ENCODE measurements at places on chromosomes 1 and 21.

DNA sequence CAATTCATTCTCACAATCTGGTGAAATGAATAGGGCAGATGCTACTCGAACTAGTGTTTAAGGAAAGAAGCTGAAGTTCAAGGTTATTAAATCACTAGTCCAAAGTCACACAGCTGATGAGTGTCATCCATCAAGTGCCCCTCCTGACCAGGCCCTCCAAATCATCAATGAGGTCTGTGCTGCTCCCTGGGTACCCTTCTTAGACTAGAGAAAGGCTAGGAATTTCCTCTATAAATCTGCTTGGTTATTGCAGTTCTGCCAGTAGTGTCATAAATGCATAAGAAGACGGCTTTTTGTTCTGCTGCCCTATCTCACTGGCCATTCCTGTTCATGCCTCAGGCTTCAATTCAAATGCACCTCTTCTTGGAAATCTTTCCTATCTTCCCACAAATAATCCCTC is 5.5 kb upstream of the KRTAP21-1 start:
- DNase-seq = no peak

- no peak for DNase-seq
Measured at GRCh38 chr1:176066709-176067108, 140.4 kb downstream of the COP1 start.

DNA sequence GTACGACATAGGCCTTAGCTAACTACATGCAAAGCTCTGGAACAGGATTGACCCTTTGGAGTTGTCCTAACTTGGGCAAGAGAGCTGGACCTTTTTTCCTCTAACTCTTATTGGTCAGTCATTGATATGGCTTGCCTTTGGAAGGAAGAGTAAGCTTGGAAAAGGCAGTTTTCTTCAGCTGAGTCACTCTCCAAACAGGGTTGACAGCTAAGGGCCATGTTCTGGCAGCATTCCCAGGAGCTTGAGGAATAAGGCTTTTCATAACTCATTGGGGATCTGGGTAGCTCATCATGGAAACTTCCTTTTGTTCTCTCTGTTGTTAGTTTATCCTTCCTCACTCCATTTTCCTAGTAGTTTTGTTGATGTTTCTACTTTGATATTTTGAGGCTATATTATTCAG is 14.5 kb upstream of the ERRFI1 start:
- DNase-seq = no peak

DNA sequence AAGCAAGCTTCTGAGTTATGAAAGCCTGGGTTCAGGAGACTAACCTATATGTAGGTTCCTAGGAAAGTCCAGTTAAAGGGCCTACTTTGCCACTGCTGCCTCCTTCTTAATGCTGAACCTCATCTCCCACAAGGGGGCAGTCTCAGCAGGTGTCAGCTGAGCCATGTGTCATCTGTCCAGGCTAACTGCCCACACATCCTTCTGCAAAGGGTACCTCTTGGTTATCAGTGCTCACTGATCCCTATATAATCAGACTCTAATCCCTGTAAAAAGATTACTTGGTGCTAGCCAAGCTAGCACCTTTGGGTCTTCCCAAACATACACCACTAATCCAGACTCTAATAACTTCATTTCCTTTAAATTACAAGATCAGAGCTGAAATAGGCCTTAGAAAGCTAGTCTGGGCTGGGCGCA is 9.0 kb downstream of the PRDX1 start:
- DNase-seq = no peak

DNA sequence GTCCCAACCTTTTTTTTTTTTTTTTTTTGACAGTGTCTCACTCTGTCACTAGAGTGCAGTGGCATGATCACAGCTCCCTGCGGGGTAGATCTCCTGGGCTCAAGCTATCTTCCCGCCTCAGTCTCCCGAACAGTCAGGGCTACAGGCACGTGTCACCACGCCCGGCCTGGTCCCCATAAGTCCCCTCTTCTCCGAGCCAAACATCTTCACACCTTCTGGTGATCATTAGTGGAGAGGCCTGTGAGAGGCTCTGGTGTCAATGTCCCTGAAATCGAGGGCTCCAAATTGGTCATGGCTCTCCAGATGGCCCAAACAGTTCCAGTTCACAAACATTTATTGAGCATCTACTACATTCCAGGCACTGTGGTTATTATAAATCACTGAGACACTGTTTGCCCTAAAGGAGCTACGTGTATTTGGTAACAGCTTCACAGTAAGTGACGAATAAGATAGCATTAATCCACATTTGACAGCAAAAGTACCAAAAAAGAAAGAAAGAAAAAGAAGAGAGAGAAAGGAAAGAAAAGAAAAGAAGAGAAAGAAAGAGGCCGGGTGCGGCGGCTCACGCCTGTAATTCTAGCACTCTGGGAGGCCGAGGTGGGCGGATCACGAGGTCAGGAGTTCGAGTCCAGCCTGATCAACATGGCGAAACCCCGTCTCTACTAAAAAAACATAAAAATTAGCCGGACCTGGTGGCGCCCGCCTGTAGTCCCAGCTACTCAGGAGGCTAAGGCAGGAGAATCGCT is 867 bp upstream of the TIMM17A start:
- DNase-seq = peak; percentile 7

- DNase-seq = no peak
Measured at GRCh38 chr1:208848854-208849253, 604.7 kb upstream of the PLXNA2 start.

DNA sequence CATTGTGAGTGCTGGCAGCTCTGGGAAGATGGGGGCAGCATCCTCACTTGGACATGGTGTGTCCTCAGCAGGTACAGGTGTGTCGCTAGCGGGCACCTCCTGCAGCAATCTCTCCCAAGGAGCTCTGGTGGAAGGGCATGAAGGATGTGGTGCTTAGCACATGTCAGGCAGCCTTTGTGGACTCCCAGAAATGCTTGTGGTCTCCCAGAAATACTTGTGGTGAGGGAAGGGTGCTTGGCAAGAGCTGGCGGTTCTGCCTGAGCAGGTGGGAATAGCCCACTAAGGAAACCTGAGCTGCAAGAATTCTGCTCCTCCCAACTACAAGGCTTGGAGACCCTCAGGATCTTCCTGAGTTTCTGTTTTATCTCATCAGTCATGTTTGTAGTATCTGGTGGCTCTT is 371.6 kb downstream of the PRDM2 start:
- DNase-seq = no peak

GRCh38 chr1:108817016-108817415 is 39.9 kb downstream of the AKNAD1 start:
- DNase-seq = no peak

DNA sequence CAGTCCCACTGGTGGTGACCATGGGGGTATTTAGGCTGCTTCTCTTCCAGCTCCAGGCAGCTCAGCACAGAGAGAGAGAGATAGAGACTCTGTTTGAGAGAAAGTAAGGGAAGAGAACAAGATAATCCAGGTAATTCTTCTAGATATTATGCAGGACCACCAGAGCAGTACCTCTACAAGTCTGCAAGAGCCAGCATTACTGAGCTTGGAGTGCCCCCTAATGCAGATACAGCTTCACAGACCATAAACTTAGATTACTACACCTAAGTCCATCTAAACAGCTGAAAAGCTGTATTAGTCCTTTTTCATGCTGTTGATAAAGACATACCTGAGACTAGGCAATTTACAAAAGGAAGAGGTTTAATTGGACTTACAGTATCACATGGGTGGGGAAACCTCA is 570.3 kb downstream of the LRRIQ3 start:
- DNase-seq = no peak

DNA sequence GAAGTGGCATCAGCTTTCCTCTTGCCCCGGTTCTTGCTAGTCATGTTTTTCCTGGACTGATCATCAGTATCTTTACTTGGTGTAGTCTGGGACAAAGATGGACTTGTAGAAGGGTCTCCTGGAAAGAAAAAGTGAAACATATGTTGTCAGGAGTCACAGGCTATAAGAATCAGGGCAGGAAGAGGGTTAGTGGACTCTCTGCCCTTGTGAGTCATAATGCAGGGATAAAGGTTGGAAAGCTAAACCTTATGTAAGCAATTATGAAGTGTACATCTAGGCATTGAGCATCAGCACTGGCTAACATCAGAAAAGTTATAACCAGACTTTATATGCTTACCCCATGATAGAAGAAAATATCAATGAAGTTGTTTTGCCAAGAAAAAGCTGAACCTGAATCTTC is 51.2 kb downstream of the XKR8 start:
- DNase-seq = no peak

DNA sequence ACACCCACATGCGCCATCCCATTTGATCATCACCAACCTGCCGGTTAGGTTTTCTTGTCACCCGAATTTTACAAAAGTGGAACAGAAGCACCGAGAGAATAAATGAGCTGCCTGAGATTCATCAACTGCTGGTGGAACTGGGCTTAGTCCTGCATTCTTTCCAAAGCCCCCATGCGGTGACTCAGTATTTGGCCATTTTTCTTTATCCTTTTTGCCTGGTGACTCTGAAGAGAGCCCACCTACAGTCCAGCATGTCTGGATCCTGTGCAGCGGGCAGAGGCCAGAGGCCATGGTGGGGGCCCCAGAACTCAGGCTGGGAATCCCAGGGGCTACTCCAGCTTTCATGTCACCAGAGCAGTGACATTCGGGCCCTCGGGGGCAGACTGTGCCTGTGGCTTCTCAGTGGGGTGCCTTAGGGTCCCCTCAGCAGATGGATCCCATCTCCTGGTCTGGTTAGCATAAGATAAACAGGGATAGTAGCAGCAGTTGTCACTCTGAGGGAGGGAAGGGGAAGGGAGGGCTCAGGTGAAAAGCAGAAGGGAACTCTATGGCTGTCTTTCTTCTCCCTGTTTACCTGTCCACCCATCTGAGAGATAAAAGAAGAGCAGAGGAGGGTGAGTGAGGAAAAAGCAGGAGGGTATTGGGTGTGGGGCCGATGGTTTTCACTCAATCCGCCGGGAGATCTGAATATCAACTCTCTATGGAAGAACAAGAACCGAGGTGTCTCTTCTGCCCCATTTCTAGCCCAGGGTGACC is 63.2 kb downstream of the KIF26B start:
- no peak for DNase-seq

DNA sequence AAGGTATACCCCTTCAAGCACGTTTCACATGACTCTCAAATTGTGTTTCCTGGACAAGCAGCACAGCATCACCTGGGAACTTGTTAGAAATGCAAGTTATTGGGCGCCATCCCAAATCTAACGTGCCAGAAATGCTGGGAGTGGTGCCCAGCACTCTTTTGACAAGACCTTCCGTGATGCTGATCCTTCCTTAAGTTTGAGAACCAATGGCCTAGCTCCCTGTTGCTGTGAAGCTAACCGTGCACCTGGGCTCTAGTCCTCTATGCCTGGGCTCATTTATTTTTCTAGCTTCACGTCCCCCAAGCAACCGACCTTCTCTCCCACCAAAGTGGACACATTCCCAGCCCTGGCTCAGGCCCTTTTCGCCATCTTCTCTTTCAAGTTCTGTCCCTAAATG is 4.3 kb downstream of the BEST4 start:
- DNase-seq = no peak

- DNase-seq = no peak
Measured at GRCh38 chr1:13582713-13583443, 754 bp upstream of the PDPN start.

GRCh38 chr1:69410457-69410850 is 157.3 kb upstream of the LRRC7 start:
- DNase-seq = no peak
